GM12891 (cell line): ENCODE measurements at places on chromosomes 3 and 15.

- no peak for DNase-seq
Observed at GRCh38 chr3:62134061-62134496, 239.3 kb downstream of the FEZF2 start.

DNA sequence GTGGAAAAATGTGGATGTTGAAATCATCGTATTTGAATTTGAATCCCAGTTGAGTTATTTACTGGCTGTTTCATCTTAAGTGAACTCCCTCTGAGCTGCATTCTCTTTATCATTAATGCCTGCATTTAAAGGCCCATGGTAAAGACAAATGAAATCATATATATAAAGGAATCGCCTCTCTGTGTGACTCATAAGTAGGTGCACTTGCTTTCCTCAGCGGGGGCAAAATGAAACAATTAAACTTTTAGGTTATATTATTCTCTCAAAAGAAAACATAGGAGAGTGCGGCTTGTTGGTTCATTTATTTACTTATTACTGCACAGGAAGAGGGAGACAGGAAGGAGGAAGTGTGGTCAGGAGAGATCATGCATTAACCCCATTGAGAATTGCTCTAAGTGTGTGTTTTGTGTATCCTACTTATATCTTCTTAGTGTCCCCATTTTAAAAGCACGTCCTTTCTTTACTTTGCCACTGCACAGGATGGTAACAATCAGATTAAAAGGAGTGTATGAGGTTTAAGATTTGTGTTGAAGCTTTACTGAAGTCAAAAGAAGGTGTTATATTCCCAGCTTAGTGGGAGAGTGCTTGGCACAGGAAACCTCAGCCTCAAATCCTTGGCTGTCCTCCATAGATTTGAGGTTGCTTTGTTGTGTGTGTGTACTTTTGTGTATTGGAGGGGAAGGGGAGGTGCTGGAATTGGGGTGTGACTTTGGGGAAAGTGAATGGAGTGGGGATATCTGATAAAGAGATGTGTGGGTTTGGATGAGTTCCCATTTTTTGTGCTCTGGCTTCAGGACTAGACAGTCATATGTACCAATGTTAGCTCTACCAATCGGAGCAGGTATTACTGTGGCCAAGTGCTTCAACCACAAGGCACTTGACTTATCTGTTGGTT is 595.8 kb upstream of the NR2F2 start:
- no peak for DNase-seq

DNA sequence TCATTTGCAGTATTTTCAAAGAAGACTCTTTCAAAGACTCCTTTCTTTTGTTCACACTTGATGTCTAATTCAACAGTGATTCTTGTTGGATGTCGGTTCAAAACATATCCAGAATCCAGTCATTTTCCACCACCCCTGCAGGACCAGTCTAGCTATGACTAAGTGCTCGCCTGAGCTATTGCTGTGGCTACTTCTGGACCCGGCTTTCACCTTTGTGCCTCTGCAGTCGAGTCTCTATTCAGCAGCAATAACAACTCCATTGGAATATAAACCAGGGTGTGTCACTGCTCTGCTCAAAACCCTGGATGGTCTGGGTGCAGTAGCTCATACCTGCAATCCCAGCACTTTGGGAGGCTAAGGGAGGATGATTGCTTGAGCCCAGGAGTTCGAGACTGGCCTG is 55.0 kb downstream of the PRICKLE2 start:
- DNase-seq, result no peak

DNA sequence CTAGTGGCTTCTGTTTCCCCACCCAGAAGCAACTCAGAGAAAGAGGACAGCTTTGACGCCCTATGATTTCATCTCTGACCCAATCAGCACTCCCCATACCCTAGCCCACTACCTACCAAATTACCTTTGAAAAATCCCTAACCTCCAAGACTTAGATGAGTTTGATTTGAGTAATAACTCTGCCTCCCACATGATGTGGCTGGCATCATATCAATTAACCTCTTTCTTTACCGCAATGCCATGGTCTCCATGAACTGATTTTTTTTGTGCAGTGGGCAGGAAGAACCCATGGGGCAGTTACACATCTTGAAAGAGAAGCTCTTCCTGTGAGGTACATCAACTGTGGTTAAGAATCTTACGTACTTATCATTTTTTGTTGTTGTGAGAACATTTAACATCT is 25.5 kb upstream of the APOD start:
- no peak for DNase-seq

DNA sequence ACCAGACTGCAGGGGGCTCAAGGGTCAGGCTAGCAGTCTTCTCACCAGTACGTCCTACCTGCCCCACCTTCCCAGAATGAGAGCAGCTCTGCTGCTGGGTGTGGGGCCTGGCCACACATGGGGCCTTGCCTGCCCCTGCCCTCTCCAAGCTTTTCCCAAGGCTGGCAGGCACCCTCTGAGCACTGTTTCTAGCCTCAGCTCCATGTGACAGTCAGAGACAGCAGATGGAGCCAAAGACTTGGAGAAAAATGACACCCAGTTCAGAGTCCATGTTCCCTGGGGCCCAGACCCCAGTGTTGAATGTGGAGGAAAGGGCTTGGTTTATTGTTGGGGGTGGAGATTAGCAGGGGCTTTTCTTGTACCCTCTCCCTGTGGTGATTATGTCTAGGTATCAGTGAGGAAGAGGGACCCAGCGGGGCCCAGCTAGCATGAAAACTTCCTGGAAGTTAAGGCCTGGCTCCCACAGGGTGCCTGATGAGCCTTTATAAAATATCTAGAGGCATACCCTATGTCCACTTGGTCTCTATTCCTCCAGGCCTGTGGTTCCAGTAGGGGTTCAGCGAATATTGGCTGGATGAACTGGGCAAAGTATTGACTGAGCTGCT is 153.8 kb downstream of the EEFSEC start:
- no peak for DNase-seq

- no peak for DNase-seq
Observed at GRCh38 chr3:126617571-126617970, 37.4 kb downstream of the TXNRD3 start.

- no peak for DNase-seq
Observed at GRCh38 chr15:69035205-69035917, 20.9 kb downstream of the NOX5 start.

DNA sequence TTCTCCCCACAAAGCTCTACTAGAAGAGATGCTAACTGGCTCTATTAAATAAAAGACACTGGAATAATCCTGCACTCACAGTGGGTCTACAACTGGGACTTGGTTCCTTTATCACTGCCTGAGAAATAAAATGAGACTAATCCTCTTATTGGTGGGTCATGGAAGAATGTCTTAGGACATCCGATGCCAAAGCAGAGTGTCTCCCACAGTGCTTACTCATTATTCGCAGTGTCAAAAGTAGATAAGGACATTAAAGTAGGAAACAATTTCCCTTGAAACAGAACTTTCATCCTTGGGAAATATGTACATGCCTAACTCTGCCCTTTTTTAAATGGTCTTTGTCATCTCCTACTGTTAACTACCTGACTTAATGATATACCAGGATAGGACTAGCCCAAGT is 71.5 kb downstream of the GSK3B start:
- no peak for DNase-seq

DNA sequence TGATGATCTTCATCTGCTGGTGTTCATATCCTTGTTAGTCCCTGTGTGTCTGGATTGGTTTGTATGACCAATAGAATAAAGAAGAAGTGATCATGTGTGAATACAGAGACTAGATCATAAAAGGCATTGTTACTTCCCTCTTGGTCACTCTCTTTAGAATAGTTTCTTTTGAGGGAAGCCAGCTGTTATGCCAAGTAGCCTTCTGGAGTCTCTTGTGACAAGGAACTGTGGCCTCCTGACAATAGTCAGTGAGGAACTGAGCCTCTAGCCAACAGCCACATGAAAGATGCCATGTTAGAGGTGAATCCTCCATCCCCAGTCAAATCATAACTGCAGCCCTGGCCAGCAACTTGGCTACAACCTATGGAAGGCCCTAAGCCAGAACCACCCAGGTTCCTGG is 63.0 kb upstream of the SMAD3 start:
- no peak for DNase-seq

- no peak for DNase-seq
Observed at GRCh38 chr3:14237457-14237856, 58.8 kb downstream of the LSM3 start.

GRCh38 chr3:131050001-131050400 is 23.3 kb downstream of the NEK11 start:
- DNase-seq, result no peak

DNA sequence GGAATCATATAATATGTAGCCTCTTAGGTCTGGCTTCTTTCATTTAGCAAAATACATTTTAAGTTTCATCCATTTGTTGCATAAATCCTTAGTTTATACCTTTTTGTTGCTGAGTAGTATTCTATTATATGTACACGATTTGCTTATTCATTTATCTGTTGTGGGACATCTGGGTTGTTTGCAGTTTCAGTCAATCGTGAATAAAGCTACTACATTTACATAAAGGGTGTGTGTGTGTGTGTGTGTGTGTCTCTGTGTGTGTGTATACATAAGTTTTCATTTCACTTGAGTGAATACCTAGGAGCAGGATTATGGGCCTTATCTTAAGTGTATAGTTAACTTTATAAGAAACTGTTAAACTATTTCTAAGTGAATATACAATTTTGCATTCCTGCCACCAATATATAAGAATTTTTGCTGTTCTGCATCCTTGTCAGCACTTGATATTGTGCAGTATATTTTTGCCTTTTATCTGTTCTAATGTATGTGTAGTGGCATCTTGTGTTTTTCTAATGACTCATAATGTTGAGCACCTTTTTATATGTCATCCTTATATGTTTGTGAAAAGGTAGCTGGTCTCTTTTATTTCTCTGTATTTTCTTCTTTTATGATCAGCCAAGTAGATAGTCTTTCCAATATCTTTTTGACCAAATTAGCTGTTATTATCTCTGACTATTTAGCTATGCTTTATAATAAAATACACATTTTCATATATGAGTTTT is 55.0 kb downstream of the GLCE start:
- DNase-seq, result no peak

- no peak for DNase-seq
Observed at GRCh38 chr3:129688271-129688895, 81.9 kb upstream of the PLXND1 start.

DNA sequence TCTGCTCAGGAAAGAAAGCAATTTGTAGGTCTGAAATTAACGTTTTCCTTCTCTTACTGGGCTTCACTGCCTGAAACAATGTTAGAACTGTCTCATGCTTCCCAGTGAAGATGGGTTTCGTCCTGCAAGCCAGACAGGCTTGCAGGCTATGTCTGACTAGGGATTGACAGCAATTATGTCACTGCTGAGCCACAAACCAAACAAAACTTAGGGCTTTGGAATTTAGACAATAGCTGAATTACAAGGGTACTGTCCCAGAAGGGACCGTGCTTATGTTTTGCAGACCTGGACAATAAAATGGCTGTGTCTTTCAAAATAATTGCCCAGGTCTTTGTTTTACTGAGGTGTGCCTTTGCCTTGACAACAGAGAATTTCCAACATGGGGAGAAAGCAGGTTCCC is 46.3 kb upstream of the CCDC80 start:
- no peak for DNase-seq

DNA sequence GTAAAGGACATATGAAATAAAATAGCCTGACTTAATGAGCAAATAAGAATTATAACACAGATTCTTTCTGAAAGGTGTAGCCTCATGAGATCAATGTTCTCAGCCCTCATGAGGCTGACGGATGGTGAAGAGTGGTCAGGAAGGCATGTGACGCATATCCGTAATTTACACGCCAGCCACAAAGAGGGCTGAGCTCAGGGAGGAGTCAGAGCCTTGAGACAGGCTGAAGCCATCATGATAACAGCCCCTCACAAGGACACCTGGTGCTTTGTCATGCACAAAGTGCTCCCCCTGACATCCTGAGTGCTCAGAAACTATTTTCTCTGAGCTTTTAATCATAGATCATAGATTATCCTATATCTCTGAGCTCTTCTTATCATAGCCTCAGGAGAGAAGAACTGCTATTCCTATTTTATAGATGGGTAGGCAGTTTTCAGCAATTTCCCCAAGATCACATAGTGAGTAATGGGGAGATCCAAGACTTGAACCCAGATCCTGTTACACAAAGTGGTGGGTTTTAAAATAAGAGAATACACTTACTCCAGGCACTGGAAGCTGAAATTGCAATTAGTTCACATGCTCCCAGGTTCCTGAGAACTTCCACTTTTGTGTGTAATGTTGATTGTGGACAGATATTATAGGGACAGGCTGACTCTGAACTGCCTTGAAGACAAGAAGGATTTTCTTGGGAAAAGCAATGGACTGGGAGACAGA is 267.1 kb downstream of the RPLP1 start:
- no peak for DNase-seq

- no peak for DNase-seq
Observed at GRCh38 chr15:98034731-98035130, 74.2 kb downstream of the ARRDC4 start.
